Right lobe of liver (tissue), 6 donors: ENCODE measurements at places on chromosomes 11 and 22.
A peak's percentile ranks its signal among the peaks of the same experiment; 100 is the strongest.

- no peak for DNase-seq
Observed at GRCh38 chr11:9089061-9089460, 2.3 kb downstream of the SCUBE2 start.

- no peak for DNase-seq
Observed at GRCh38 chr11:128595775-128596174, 8.4 kb upstream of the ETS1 start.

DNA sequence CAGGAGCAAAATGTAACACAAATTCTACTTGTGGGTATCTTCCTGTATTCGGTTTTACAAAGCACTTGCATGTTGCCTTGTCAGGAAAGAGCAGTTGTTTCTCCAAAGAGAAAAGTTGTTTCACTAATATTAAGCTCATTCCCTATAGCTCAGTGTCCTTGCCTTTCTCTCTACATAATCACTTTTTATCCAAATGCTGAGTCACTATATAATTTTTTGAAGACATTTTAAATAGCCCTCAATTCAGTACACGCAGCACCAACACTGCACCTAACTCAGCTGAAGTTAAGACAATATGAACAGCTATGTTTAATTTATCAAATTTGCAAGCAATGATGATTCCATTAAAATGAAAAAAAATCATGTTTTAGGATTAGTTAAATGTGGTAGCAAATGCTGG is 14.5 kb upstream of the MRTFA start:
- DNase-seq = no peak

DNA sequence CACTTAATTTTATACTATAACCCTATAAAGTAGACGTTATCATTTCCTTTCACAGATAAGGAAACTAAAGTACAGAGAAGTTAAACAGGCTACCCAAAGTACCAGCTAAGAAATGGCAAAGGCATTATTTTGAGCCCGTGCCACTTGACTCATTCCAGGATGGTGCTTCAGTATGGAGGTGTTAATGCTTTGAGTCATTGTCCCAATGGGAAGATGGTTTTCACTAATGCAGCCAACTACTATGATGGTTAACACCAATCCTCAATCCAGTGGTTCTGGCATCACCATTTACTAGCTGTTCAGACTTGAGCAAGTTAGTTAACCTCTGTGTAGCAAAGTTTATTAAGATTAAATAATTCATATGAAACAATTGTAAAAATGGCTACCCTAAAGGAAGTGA is 123.1 kb upstream of the SLC5A12 start:
- DNase-seq = no peak

GRCh38 chr22:32396746-32397145 is 15.3 kb downstream of the RTCB start:
- no peak for DNase-seq

- DNase-seq = peak; percentile 90
Observed at GRCh38 chr11:63404161-63404935, 34.8 kb downstream of the SLC22A9 start.
